Activated CD4-positive, alpha-beta T cell treated with anti-CD3 and anti-CD28 coated beads, Interleukin-10, Interleukin-2, amounts not matched to agents 100 ng/mL and 50 ng/mL, durations not matched to agents 16 hours and 8 hours (primary cell): ENCODE measurements at places on chromosomes 3 and 15.

GRCh38 chr3:4865714-4866113, 113.5 kb upstream of the BHLHE40 start:
- no peak for DNase-seq

- DNase-seq, result peak; percentile 53
These were observed 891 bp upstream of the TOP2B start for GRCh38 chr3:25665315-25666280.

DNA sequence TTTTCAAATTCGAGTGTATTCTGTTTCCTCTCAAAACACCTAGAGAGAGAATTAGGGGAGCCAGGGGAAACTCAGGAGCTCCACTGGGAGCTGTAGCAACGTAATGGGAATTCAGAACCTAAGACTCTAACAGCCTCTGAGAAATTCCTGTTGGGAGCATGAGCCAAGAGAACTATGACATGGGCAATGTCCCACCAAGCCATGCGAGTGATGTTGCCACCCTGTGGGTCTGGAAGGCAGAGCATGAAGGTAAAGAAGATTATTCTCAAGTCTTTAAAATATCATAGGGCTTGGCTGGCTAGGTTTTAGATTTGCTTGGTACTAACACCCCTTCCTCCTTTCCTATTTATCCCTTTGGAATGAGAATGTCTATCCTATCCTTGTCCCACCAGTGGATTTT, 392.6 kb upstream of the ADAMTS9 start:
- no peak for DNase-seq

DNA sequence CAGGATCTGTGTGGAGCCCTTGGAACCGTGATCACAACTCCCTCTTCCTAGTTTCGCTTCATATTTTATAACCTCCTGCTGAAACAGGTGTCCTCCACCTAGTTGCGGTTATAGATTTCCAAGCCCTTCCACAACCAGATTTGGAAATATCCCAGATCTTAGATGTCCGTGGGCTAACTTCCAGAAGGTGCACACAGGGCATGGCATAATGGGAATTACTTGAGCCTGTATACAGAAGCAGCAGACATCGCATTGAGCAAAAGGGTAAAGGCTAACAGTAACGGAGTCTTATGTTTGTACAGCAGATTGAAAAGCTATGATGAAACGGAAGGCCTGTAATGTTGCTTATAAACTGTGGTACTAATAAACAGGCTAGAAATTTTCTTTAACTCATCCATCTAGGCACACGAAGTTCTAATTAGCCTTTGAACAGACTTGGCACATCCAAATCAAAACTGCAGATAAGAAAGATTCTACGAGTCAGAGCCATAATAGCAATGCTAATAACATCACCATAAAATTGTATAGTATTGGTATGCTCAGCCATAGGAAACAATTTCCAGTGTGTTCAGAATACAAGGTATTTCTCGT, 1.2 kb upstream of the USF3 start:
- no peak for DNase-seq

- no peak for DNase-seq
These were observed 33.5 kb downstream of the BDH1 start for GRCh38 chr3:197522183-197522715.

- DNase-seq, result no peak
These were observed 521.9 kb upstream of the NAALADL2 start for GRCh38 chr3:174337227-174337626.

DNA sequence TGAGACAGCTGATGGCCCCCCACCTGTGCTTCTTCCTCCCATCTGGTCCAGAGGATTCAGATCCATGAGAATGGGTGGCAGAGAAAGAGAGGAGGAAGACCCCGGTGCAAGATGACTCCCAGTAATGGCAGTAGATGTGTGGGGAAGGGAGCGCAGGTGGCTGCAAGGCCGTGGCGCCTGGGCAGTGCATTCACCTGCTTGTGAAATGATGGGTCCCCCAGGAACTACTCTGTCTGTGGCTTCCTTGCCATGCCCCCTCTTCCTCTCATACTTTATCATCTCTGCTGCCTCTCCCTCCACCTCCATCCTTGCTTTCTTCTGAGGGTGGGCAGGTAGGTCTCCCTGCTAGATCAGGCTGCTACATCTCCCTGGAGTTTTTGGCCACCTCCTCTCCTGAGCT, 23.3 kb downstream of the ZNF710 start:
- DNase-seq, result no peak

- no peak for DNase-seq
These were observed 50.0 kb downstream of the STRIT1 start for GRCh38 chr3:155243512-155243921.

DNA sequence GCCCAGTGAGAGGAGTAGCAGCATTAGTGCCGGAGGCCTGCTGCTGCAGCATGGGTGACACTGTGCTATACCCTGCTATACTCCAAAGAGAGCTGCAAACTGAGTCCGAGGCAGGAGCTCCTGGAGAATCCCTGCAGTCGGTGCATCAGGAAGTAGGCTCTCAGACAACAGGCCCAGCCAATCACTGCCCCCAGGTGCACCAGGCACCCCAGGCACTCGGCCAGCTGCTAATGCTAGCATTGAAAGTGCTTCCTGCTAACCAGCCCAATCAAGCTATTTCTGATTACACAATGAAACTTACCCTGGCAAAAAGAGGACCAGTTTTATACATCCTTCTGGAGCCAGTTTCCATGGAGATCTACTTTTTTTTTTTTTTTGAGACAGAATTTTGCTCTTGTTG, 45.6 kb upstream of the IREB2 start:
- no peak for DNase-seq

- no peak for DNase-seq
These were observed 1.3 kb downstream of the CACNA1D start for GRCh38 chr3:53495520-53496391.

DNA sequence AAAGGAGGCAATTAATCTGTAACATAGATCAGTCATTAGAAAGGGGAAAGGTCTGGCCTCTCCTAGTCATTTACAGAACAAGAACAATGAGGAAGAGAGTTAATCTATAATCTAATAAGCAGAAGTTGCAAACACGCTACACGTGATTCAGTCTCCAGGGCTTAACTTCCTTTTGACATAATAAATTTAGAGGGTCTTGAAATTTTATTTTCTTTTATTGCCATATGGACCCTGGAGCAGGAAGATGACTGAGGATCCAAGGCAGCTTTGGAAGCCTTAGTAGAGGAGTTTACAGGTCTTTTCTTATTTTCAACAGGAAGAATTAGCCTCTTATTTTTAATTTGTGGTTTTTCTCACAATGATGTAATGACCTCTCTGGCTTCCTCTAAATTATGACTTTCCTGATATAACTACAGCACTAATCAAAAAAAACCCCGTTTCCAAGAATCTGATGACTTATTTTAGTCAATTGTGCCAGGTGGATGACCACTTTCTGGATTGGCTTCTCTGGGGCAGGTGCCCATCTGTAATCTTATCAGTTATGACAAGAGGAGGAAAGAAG, 32.2 kb downstream of the ADGRG7 start:
- peak; percentile 52 for DNase-seq

GRCh38 chr3:71784201-71784913, 591 bp downstream of the PROK2 start:
- DNase-seq, result peak; percentile 10
